ENCODE measurements at places on chromosomes 5 and 9.

GRCh38 chr9:103680581-103680980 lies 413.5 kb upstream of the SMC2 start:
- no peak for DNase-seq

GRCh38 chr5:15489571-15490235 lies 10.3 kb upstream of the FBXL7 start:
- DNase-seq: no peak

DNA sequence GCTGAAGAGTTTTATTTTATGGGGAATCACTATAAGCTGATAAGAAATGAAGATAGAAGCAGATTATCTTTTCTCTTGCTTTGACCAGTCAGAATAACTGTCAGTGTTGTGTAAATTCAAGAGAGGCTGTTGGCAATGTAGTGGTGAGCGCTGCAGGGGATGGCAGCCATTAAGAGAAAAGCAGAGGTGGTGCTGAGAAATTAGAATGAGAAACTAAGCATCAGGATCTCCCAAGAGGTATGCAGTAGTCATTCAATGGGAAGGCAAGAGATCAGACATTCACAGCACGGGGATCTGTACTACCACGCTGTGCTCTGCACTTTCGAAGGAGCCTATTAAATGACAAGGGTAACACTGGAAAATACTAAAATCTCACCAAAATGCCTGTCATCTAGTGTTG lies 768.5 kb upstream of the ACO1 start:
- no peak for DNase-seq

DNA sequence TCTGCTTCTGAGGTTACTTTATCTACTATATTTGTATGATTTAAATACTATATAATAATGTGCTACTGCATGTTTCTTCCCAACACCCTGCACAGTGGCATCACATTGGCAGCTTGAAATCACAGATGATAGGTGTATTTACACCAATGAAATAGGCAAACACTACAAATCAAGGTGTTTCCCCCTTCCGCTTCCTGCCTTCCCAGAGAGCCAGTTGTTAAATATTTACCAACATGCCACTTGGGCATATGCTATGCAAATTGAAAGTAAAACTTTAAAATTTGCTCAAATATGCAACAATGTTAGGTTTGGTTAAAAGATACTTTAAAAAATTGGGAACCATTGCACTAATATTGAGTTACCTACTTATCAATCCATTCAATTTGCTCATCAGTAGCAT lies 58.2 kb upstream of the SMARCA2 start:
- DNase-seq: no peak

- no peak for DNase-seq
These were observed 54.0 kb downstream of the CTNNA1 start for GRCh38 chr5:138807182-138807581.

GRCh38 chr5:31640573-31640972 lies 1.6 kb downstream of the PDZD2 start:
- DNase-seq: no peak

- no peak for DNase-seq
These were observed 31.8 kb downstream of the RUSC2 start for GRCh38 chr9:35521708-35522107.

DNA sequence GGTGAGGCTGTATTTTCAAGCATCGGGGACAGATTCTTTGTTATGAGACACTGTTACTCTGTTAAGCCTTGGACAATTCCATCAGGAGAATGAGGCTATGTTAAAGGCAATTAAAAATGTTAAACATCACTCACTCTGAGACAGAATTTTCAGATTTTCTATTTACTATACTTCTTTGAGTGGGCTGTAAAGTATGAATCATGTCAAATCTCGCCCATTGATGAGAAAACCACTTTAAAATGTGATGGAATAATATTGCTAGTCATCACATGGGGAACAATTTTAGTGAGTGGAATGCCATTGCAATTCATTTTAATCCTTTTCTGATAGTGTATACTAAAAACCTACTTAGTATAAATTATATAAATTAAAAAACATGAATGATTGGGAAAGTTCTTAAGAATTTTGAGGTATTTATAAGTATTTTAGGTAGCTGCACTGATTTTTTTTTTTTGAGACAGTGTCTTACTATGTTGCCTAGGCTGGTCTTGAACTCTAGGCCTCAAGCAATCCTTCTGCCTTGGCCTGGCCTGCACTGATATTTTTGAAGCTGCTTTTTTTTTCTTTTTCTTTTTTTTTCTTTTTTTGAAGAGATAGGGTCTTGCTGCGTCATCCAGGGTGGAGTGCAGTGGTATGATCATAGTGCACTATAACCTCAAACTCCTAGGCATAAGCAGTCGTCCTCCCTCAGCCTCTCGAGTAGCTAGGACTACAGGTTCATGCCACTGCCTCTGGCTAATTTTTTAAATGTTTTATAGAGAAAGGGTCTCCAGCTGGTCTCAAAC lies 73.2 kb downstream of the KIAA1958 start:
- no peak for DNase-seq

DNA sequence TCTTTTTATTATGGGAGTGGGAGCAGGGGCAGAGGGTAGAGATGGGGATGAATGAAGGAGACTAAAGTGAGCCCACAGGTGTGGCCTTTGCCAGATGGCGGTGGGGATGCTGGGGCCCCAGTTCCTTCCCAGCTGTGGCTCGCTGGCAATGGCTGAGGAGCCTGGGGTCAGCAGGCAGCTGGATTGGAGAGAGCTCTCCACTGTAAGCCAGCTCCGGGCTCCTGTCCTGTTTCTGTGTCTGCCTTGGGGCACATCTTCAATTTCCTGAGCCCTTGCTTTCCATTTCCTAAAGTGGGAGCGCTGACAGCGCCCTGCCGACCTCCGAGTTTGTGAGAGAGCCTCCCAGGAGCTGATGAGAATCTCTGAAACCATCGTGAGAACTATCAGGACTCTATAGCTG lies 75.6 kb upstream of the SPRY4 start:
- no peak for DNase-seq

Measured in H54 (cell line).